GDM1 (cell line): ENCODE measurements at places on chromosomes 12 and 14.

DNA sequence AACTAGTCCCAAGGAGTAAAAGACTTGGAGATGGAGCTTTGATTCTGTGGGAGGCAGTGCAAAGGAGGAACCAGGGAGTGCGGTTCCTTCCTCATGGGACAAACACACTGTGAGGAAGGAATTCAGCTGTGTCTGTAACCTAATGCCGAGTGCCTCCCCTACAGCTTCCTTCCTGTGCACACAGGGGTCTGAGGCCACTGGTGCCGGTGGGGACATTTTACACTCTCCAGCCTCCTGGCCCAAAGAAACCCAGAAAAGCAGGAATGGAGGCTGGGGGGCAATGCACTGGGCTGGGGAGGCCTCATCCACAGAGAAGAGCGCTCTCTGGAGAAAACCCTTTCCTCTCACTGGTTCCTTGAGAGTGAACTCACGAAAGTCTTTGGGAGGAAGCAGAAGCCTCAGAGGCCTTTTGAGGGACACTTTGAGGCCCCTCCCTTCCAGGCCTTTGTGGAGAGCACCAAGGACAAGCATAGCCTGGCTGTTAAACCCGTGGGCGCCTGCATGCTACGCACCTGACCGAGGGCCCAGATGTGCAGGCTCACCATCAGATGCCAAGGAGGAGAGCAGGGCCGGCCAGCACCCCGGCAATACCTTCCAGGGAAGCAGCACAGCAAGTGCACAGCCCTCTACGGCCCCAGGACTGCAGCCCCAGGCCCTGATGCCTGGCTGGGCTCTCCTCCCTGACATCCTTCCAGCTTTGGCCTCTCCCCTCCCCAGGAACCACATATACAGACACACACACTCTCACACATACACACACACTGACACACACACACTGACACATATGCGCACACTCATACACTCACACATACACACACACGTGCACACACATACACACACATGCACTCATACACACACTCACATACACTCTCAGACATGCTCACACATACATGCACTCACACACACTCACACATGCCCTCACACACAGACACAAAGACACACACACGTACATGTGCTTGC lies 52.0 kb downstream of the NFKBIA start:
- DNase-seq, result peak; percentile 64

DNA sequence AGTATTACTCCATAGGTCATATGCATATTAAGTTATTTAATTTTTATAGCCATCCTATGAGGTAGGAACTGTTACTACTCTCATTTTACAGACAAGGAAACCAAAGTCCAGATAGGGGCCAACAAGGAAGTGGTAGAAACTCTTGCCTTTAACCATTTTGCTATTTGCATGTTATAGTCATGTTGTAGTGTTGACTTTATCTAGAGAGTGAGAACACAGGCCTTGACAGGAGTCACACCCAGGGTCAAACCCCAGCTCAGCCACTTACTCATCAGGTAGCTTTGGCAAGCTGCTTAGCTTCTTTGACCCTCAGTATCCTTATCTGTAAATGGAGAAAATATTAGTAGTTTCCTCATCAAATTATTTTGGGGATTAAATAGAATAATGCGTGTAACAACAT lies 156.2 kb downstream of the CAND1 start:
- DNase-seq, result no peak

GRCh38 chr12:30977124-30977523 lies 50.6 kb downstream of the TSPAN11 start:
- no peak for DNase-seq

GRCh38 chr12:10018386-10018785 lies 8.0 kb downstream of the CLEC12B start:
- no peak for DNase-seq

GRCh38 chr14:104874571-104875411 lies 9.7 kb downstream of the CEP170B start:
- no peak for DNase-seq

DNA sequence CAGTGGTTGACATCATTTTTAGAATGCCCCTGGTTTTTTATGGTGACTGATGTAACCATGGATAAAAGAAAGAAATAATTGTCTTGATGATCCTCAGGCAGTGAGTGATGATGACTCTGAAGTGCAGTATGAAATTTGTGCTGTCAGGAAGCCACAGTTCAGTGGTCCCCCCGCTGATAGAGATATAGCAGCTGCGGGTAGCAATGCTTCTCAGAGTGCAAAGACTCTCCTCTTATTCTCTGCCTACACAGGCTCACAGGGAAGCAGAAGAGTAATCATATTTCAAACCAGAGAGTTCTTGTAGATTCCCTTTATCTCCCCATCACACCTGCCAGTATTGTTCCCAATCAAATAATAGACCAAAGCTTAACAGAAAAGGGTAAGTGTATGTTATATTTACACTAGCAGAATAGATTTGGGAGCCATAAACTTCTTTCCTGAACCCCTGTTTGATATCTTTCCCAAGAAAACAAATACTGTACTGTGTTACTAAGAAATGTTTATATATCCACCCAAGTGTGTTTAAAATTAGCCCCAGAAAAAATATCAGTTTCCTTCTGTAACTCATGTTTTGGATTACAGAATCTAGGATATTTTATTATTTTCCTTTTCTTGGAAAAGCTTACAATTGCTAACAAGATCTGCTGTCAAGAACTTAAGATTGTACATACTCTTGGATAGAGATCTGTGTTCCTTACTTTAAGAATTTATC lies 1817.4 kb upstream of the FLRT2 start:
- DNase-seq, result no peak

GRCh38 chr12:129145381-129145780 lies 292.1 kb downstream of the GLT1D1 start:
- no peak for DNase-seq

GRCh38 chr12:11821386-11822080 lies 172.1 kb downstream of the ETV6 start:
- no peak for DNase-seq

DNA sequence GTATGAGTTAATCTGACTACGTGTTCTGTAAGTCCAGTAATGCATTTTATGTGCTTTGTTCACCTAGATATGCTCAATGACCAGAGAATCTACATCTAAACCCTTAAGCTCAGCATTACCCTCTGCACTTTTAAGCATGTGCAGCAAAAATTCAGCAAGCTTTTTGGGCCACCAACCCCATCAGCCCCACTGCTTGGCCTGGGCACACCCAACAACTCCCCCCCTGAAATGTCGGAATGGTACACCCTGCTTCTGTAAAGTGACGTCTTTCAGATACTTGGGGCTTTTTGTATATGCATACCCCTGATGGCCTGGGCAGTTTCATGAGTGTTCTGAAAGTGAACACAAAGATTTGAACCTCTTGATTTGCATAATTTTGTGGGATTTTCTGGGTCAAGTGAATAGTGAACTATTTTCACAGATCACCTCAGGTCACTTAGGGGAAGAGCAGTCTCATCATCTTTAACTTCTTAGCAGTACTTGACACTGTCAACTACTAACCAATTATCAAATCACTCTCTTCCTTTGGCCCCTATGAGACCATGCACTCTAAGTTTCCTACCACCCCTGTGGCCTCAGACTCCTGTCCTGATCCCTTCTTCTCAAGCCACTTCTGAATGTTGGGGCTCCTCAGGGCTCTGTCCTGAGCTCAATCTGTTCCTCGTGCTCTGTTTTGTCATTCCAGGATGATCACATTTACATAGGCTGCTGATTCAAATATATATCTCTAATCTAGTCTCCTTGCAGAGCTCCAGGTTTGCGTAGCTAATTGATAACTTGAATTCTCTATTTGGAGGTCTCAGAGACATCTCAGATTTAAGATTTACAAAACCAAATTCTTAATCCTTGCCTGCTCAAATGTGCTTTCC lies 36.3 kb upstream of the PPM1A start:
- DNase-seq, result no peak

GRCh38 chr12:69385038-69385437 lies 25.5 kb downstream of the YEATS4 start:
- no peak for DNase-seq

- no peak for DNase-seq
Measured at GRCh38 chr14:86999036-86999435, 993.9 kb downstream of the GALC start.

DNA sequence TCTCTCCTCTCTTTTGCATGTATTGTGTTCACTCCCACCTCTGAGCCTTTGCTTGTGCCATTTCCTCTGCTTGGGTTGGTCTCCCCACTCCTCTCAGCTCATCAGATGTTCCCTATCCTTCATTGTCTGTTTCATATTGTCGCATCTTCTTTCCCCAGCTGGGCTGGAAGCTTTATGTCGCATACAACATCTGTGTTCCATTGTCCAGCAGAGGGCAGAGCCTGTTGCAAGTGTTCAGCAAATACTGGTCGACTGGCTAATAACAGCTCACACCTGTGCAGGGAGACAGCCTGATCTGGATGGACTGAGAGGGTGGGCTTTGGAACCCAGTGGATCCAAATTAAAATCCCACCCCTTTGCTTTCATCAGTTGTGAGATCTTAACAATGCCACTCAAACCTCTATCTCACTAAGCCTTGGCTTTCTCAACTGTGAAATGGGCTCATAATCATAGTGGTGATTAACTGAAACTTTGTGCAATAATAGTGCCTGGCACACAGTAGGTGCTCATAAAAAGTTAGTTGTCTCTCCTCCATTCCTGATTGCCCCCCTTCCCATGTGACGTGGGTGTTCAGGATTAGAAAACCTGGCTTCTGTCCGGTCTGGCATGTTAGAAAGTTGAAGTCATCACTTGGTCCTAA lies 75.8 kb downstream of the RIN3 start:
- DNase-seq, result no peak

GRCh38 chr12:47834199-47834903 lies 14.6 kb upstream of the HDAC7 start:
- no peak for DNase-seq

GRCh38 chr14:75702122-75702521 lies 41.1 kb downstream of the TTLL5 start:
- DNase-seq, result no peak

- no peak for DNase-seq
Measured at GRCh38 chr14:60893911-60894310, 87.0 kb downstream of the TRMT5 start.

GRCh38 chr14:76375947-76376404 lies at the start of gene ESRRB:
Gene ESRRB, plus strand, starts transcription at chr14:76376137. Its CDS starts 265 bp downstream, at chr14:76376402.
- DNase-seq, result no peak

- no peak for DNase-seq
Measured at GRCh38 chr12:82015623-82016347, 256.6 kb upstream of the PPFIA2 start.
